ENCODE measurements at places on chromosomes 7 and 10. TPM values are rescaled to one million over a fixed set of nuclear protein-coding genes. Genes with fewer than 3 reads are reported as not detected.
A peak's percentile ranks its signal among the peaks of the same experiment; 100 is the strongest.

DNA sequence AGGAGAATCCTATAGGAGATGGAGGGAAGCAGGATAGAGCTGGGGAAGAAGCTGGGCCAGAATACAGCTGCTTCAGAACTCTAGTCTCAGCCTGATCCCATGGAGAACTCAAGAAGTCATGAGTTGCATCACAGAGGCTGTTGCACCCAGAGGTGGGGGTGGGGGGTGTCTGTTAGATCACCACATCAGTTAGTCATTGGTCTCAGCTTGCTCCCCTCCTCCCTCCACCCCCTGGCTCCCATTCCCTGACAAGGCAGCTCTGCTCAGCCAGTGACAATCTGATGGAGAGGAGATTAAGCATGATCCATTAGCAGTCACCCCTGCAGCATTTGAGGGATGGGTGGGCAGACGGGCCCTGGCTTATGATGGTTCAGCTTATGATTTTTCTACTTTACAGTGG lies 58.4 kb upstream of the FGL2 start:
- DNase-seq, result no peak
- no peak overlapping the region for H3K27ac ChIP-seq
- H3K27me3 ChIP-seq, result no peaks in the 10 kb centered on the region
- H3K4me3 ChIP-seq, result no peak overlapping the region

GRCh38 chr10:131726076-131726880 lies 174.5 kb upstream of the PPP2R2D start:
- DNase-seq, result peak; percentile 64
- peak overlapping the region; percentile 14 for H3K4me3 ChIP-seq
- H3K27me3 ChIP-seq, result peaks cover 12% of the 10 kb centered on the region
- H3K4me1 ChIP-seq, result peaks cover 12% of the 10 kb centered on the region
- H3K27ac ChIP-seq, result no peak overlapping the region

DNA sequence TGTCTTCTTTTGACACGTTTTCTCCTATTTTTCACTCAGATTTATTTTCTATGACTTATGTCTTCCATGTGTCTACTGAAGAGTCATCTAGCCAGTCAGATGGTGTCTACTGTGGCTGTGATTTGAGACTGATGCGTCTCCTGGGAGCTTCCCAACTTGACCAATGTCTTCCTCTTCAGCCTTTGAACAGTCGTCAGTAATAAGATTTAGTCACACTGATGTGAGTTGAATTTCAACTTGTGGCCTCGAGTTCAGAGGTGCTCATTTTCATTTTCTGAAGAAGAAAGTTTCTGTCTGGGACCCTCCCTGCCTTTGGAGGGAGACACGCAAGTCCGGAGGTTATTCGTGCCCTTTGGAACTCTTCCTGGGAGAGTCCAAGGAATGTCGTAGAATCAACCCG lies 221.9 kb upstream of the INHBA start:
- no peak for DNase-seq
- H3K27ac ChIP-seq, result no peak overlapping the region
- H3K4me3 ChIP-seq, result no peak overlapping the region
- H3K36me3 ChIP-seq, result no peaks in the 10 kb centered on the region
- H3K4me1 ChIP-seq, result no peaks in the 10 kb centered on the region
- no peaks in the 10 kb centered on the region for H3K27me3 ChIP-seq

DNA sequence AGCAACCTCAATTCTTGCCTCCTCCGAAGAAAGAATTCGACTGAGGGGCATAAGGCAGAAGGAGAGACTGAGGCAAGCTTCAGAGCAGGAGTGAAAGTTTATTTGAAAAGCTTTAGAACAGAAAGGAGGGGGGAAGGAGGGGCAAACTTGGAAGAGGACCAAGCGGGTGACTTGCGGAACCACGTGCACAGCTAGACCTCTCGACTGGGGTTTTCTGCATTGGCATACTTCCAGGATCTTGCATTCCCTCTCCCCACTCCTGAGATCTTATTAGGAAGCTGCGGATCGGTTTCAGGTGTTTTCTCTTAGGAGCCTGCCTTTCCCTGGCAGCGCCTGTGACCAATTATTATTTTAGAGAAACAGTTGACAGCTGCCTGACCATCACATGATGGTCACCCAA lies 20.3 kb upstream of the CPXM2 start:
- peaks cover 17% of the 10 kb centered on the region for H3K27me3 ChIP-seq
- DNase-seq, result no peak
- H3K27ac ChIP-seq, result no peak overlapping the region
- no peaks in the 10 kb centered on the region for H3K4me1 ChIP-seq
- no peak overlapping the region for H3K4me3 ChIP-seq

The MACC1 gene
- total RNA-seq, result 24.7 TPM

DNA sequence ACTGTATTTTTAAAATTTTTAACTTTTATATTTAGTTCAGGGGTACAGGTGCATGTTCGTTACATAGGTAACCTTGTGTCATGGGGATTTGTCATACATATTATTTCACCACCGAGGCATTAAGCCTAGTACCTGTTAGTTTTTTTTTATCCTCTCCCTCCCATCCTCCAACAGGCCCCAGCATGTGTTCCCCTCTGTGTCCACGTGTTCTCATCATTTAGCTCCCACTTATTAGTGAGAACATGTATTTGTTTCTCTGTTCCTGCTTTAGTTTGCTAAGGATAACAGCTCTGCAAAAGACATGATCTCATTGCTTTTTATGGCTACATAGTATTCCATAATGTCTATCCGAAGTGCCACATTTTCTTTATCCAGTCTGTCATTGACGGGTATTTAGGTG lies 22.4 kb upstream of the ITGA8 start:
- no peaks in the 10 kb centered on the region for H3K27me3 ChIP-seq
- no peak overlapping the region for H3K27ac ChIP-seq
- H3K4me1 ChIP-seq, result no peaks in the 10 kb centered on the region
- no peak overlapping the region for H3K4me3 ChIP-seq
- H3K36me3 ChIP-seq, result no peaks in the 10 kb centered on the region

GRCh38 chr7:122651451-122651850 lies 47.5 kb downstream of the RNF133 start:
- no peaks in the 10 kb centered on the region for H3K36me3 ChIP-seq
- H3K4me1 ChIP-seq, result peaks cover 6% of the 10 kb centered on the region
- no peaks in the 10 kb centered on the region for H3K27me3 ChIP-seq
- DNase-seq, result no peak
- H3K4me3 ChIP-seq, result no peak overlapping the region
- no peak overlapping the region for H3K27ac ChIP-seq

Data from lower lobe of right lung (tissue), 2 donors.